Glutamatergic neuron (in vitro differentiated cells): ENCODE measurements at places on chromosomes 3 and 15.

GRCh38 chr3:8371960-8372463 lies 129.6 kb upstream of the LMCD1 start:
- DNase-seq: no peak

GRCh38 chr3:184440151-184440550 lies 60.3 kb downstream of the CHRD start:
- no peak for DNase-seq

DNA sequence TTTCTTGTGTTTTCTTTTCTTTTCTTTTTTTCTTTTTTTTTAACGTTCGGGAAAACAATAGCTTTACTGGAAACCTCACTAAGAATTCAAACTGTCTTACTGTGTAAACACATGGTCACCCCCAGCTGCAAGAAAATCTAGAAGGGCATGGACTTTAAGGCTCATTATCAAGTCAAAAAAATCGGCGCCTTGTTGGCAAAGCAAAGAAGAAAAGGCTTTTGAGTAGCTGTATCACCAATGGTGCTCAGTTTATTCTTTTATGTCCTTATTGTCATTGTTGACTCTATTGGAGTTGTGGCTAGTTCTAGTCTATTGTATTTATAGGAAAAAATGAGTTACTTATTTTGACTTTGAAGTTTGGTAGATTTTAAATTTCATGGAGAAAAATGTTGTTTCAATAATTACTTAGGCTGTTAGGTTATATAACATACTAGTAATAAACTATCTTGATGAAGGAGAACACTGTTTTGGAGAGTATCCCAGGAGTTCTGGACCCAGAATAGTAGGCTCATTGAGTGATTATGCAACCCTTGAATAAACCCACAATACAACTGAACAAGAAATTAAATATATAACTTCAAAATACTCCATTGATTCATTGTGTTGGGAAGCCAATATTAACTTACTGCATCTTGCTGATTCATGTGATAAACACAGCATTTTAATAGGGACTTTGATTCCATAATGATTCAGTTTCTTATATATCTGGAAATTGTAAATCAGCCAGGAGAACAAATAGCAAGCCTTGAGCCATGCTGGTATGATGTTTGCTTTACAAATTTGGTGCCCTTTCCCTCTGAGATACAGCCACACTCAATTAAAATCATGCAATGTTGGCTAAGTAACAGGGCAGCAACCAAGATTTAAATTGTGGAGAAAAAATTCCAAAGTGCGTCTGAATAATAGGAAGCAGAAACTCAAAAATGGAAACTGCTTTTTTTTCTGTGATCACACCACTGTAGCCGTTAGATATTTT lies 27.8 kb upstream of the GOLIM4 start:
- DNase-seq: no peak

GRCh38 chr3:99269606-99270351 lies 368.3 kb upstream of the DCBLD2 start:
- no peak for DNase-seq

- no peak for DNase-seq
Measured at GRCh38 chr15:67136802-67137201, 71.4 kb downstream of the SMAD3 start.

GRCh38 chr3:64247991-64248646 lies 22.9 kb upstream of the PRICKLE2 start:
- no peak for DNase-seq

- DNase-seq: no peak
Measured at GRCh38 chr3:81173514-81173913, 587.9 kb downstream of the GBE1 start.

- DNase-seq: no peak
Measured at GRCh38 chr15:44489464-44489863, 47.5 kb upstream of the EIF3J start.

GRCh38 chr3:170410428-170411029 lies 8.1 kb upstream of the CLDN11 start:
- no peak for DNase-seq

DNA sequence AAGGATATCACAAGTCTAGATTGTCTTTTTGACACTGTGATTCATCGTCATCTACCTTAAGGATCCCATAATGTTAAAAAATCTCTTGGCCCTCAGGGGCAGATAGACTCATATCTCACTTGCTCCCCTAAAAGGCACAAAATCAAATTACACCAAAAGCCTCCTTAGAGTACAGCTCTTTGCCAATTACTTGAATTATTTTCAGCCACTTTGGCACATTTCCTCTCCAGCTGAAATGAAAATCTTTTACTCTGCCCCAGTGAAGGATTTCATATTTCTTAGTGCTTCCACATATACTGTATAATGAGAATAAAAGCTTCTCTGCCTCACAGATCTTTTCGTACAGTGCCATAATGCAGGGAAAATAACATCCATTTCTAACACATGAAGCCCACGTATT lies 190.7 kb upstream of the GBE1 start:
- no peak for DNase-seq

DNA sequence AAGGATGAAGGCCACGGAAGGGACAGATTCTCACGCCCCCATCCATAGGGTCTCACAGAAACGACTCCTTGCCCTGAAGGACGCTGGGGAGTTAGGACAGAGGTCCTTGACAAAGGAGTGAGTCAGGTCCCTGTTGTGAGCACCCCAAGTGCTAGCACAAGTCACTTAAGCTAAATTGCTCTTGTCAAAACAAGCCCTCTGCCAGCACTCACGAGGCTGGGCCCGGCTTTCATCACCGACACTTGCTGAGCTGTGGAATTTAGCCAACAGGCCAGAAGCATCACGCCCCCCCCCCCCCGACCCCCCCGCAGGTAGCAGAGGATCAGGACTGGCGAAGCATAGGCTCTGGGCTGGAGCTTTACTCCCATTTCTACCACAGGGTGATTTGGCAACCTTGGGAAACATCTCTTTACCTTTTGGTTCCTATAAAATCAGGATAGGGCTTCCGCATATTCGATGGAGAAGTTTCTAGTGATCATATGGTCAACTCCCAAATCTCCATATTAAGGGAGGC lies 75.4 kb downstream of the ADCY5 start:
- no peak for DNase-seq

DNA sequence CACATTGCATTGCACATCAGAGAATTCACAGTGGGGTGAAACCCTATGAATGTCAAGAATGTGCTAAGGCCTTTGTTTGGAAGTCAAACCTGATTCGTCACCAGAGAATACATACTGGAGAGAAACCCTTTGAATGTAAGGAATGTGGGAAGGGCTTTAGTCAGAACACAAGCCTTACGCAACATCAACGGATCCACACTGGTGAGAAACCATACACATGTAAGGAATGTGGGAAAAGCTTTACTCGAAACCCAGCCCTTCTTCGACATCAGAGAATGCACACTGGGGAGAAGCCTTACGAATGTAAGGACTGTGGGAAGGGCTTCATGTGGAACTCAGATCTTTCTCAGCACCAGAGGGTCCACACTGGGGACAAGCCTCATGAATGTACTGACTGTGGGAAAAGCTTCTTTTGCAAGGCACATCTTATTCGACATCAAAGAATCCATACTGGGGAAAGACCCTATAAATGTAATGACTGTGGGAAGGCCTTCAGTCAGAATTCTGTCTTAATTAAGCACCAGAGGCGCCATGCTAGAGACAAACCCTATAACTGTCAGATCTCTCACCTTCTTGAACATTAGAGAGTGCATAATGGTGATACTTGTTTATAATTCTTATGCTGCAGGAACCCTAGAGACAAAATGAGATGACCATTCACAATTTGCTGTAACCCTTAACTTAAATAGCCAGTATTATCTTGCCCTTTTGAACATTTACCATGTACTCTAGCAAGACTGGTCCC lies 9.0 kb downstream of the ZNF662 start:
- DNase-seq: no peak

DNA sequence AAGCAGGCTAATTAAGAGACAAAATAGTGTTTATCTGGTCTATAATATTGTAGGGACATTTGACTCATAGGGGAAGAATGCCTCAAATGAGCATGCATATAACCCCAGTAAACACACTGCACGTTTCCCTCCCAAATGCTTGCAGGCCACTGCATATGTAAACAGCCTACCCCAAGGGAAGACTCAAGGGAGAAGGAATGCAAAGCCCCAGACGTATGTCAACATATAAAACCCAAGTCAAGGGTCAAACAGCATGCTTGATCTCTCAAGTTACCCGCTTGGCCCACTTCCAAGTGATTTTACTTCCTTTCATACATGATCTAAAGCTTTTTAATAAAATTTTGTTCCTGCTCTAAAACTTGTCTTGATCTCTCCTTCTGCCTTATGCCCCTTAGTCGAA lies 1090.0 kb downstream of the OTOL1 start:
- no peak for DNase-seq

DNA sequence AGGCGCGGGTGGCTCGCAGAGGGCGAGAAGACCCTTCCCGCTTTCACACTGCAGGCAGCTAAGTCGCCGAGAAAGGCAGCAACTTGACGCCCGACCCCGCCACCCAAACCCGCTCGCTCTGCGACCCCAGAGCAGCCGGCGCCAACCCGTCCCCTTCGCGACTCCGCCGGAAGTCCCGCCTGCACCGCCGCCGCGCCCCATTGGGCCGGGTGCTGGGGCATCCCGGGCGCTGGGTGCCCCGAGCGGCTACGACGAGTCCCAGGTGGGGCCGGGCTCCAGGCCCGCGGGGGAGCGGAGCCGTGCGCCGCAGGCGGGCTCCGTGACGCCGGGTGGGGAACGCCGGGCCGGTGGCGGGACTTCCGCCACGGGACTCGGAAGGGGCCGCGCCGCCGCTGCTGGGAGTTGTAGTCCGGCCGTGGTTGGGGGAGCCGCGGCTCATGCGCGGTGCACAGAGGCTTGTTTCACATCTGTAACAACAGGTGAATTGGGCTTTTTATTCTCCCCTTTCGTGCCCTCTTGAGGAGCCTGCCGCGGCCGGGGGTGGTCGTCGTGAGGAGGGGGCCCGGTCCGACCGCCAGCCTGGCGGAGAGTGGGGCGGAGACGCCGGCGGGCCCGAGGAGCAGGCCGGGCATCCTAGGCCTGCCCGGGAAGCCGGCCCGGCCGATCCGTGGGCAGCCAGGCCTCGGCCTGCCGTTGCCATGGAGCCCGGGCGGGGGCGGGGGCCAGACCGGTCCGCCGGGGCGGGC lies at the start of gene DHX30:
Gene DHX30 (plus strand): TSS at position 405 of the 746 bp plus-strand sequence. CDS start 7,546 bp downstream, outside the sequence.
- DNase-seq: peak; percentile 89

DNA sequence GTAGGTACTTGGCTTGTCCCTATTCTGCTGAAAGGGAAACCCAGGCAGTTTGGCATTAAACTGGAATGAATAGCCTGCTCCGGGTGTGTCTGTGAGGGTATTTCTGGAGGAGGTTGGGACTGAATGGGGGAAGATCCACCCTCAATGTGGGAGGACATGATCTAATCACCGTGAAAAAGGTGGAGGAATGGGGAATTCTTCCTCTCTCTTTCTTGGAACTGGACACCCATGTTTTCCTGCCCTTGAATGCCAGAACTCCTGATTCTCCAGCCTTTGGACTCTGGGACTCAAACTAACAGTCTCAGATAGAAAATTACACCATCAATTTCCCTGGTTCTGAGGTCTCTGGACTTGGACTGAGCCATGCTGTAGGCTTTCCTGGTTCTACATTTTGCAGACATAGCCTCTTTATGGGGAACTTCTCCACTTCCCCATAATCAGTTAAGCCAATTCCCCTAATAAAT lies 391.7 kb downstream of the EDEM1 start:
- DNase-seq: no peak

DNA sequence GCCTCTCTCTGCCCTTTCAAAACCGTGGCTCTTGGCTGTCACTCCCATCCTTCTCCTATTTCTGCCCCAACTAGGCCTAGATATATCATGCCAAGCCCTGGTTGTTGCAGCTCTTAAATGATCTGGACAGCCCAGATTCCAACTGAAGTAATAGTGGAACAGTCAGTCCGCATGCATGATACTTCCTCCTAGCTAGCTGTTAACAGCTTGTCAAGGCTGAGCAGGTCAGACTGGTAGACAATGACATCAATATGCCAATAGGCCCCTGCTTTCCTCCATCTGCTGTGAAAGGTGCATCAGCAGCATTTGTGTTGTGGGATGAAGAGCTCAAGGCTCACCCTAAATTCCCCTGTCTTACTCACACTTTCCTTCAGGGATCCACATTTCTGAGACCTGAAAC lies 527.7 kb upstream of the TGFBR2 start:
- no peak for DNase-seq

DNA sequence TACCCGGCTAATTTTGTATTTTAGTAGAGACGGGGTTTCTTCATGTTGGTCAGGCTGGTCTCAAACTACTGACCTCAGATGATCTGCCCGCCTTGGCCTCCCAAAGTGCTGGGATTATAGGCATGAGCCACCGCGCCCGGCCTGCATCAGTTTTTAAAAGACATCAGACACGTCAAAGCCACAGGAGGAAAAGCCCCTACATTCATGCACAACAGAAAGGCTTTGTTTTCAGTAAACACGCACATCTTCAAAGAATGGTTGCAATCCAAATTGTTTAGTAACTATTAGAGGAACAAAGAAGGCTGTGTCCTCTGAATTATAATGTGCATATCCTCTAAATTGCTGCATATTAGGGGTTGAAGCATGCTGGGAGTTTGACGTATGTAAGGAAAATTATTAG lies 53.3 kb downstream of the BTD start:
- DNase-seq: no peak

DNA sequence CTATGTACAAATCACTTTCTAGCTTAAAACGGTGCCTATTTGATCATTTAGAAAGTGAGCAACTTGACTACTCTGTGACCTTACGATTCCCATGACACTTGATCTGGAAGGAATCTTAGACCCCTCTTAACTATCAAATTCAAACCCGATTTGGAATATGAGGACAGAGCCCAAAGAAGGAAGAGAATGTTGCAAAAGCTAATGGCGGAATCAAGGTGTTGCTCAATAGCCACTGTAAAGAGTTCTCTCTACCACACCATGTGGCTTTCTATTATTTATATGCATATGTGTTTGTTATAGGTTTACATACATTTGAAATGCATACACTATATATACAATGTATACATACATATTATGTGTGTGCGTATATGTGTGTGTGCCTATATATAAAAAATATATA lies 39.9 kb downstream of the PYDC2 start:
- DNase-seq: no peak

- no peak for DNase-seq
Measured at GRCh38 chr3:196641333-196642054, 2.0 kb downstream of the NRROS start.

- DNase-seq: no peak
Measured at GRCh38 chr3:137769322-137770065, 5.4 kb downstream of the SOX14 start.

- DNase-seq: peak; percentile 24
Measured at GRCh38 chr3:107775974-107776373, 253.2 kb downstream of the BBX start.

DNA sequence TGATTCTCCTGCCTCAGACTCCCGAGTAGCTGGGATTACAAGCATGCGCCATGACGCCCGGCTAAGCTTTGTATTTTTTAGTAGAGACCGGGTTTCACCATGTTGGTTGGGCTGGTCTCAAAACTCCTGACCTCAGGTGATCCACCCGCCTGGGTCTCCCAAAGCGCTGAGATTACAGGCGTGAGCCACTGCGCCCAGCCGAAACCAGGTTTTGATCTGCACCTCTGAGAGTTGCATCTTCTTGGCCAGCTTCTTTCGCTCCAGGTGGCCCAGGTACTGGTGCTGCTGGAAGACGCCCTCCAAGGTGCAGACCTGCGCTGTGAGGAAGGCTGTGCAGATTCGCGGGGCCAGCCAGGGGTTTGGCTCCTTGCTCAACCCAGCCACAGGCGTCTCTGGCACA lies 275.4 kb upstream of the LRRC3B start:
- DNase-seq: no peak

GRCh38 chr15:59562448-59563186 lies 49.0 kb upstream of the GCNT3 start:
- DNase-seq: no peak

- DNase-seq: no peak
Measured at GRCh38 chr15:42136513-42136912, 19.9 kb downstream of the PLA2G4F start.

- DNase-seq: no peak
Measured at GRCh38 chr3:172101107-172101506, 61.7 kb downstream of the FNDC3B start.
